ENCODE measurements at places on chromosomes 11 and 22.

DNA sequence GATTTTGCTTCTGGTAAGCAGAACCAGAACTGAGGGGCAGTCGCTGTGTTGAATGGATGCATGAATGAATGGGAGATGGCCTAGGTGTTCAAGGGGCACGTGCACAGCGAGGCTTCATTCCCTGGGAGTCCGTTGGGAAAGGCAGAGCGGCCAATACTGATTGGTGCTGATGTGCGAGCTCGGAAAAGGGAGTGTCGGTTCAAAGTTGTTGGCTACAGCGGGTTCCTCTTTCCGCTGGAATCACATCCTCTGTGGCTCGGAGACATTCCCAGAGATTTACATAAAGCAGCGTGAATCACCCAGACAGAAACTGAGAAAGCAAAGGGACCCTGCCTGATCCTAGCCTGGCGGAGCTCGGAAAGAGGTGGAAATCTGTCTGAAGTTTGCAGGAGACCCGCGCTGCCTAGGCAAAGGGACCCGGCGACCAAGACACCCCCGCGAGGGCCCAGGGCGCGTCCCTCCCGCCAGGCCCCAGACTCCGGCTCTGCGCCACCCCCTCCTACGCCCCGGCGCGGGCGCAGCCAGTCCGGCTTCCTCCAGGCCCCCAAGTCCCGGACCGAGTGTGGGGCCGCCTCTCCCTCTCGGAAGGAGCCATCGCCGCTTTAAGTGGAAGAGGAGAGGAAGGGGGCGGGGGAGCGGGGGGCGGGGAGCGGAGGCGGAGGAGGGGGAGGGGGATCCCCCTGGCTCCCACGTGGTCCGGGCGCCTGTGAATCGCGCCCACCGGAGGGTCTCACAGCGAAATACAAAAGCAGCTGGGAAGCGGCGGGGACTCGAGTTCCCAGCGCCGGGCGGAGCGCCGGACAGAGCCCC lies at the start of gene FJX1:
TSS of gene FJX1 (plus strand) at position 774 of the 810 bp plus-strand sequence. CDS start 177 bp downstream, outside the sequence.
- no peak for DNase-seq

DNA sequence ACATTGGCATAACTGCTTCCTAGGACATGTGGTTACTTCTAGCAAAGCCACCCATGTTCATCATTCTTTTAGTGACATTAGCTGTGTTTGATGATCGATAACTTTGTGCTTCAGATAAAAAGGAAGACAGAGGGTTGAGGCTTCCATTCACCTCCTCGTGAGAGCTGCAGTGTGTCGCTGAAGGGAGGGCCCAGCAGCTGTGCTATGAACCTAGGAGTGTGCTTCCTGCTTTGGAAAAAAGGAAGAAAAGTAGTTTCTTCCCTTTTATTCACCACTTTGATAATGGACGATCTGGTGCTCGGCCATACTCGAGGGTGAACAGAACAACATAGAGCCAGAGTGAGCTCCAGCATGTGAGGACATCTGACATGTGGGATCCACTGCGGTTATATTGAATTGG lies 6.1 kb upstream of the RFPL2 start:
- DNase-seq, result no peak

GRCh38 chr11:2220173-2220771 lies 48.7 kb upstream of the TH start:
- no peak for DNase-seq

DNA sequence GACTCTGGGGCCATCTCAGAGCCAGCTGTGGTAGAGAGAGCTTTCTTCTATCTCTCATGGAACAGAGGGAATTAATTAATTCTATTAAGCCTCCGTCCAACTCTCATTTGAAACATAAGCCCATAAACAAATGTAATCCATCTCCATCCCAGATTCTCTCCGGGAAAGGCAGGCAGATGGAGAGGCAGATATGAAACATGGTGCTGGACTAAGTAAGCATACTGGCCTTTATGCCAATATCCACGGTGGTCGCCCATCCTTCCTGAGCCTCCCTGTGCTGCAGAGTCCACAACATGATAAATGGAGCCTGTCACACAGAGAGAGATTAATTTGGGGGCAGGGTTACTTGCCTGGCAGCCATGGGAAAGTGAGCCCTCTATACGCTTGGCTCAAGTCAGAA lies 44.8 kb downstream of the PRR5L start:
- DNase-seq, result no peak

- DNase-seq, result no peak
These were observed 13.7 kb upstream of the CDKN1C start for GRCh38 chr11:2899080-2899783.

DNA sequence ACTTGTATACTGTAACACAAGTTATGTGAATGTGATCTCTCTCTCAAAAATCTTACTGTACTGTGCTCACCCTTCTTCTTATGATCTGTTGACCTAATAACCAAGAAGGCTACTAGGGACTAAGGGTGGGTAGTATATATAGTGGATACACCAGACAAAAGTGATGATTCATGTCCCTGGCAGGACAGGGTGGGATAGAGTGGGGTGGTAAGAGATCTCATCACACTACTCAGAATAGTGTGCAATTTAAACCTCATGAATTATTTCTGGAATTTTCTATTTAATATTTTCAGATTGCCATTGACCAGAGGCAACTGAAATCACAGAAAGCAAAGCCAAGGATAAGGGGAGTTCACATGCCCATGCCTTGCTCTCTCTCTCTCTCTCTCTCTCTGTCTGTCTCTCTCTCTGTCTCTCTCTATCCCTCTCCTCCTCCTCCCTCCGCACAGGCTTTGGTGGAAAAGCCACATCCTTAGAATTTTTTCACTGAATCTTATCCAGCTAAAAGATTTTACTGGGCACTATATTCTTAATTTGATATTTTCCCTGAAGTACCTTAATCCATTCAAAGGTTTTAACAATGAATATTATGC lies 12.0 kb upstream of the STK33 start:
- no peak for DNase-seq
